ENCODE measurements at places on chromosomes 5 and 9.

- no peak overlapping the region for H3K4me3 ChIP-seq
- H3K27me3 ChIP-seq, result no peaks in the 10 kb centered on the region
- no peaks in the 10 kb centered on the region for H3K36me3 ChIP-seq
Measured at GRCh38 chr9:111176511-111176910, 138.2 kb upstream of the LPAR1 start.

DNA sequence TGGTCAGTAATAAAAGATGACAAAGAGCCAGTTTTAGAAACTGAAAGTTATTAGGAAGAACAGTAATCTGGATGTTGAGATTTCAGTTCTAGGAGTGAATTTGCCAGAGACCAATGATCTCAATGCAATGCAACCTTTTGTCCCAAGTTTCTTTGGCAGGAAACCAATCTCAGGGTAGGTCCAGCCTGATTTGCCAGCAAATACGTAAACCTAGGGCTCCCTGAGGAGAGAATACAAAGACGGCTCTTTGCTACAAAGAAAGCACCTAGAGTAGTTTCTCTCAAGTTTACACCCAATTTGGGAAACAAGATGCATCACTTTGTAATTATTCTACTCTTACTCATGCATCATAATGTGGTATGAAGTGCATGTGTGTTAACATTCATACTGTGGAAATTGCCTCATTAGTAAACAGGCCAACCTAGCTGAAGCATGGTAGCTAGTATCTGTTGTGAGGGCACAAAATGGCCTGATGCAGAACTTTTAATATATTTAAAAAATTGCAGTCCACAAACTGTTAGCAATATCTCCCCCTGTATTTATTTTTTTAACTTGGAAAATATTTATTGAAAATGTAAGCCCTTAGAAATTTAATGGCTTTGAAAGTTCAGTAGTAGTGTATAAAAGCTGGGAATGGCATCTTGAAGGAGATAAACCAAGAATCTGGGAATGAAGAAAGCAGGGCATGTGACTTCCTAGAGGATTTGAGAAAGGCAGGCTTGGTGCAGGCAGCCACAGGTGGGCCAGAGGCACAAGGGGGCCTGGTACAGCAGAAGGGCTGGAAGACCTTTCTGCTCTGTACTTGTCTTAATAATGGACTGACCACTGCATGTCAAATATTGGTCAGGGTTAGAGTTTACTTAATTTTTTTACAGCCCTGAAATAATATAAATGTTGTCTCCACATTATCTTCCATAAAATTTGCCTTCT, 59.5 kb downstream of the MAST4 start:
- no peaks in the 10 kb centered on the region for H3K27me3 ChIP-seq
- no peak for DNase-seq
- no peaks in the 10 kb centered on the region for H3K4me1 ChIP-seq
- no peak overlapping the region for H3K27ac ChIP-seq

GRCh38 chr5:109833946-109834345, 144.2 kb downstream of the MAN2A1 start:
- no peaks in the 10 kb centered on the region for H3K27me3 ChIP-seq
- no peaks in the 10 kb centered on the region for H3K4me1 ChIP-seq
- no peak overlapping the region for H3K4me3 ChIP-seq
- peaks cover 17% of the 10 kb centered on the region for H3K36me3 ChIP-seq
- peak; percentile 18 for DNase-seq

GRCh38 chr9:121350993-121351561, 19.0 kb downstream of the STOM start:
- H3K36me3 ChIP-seq, result peaks cover 38% of the 10 kb centered on the region
- H3K4me3 ChIP-seq, result no peak overlapping the region
- no peaks in the 10 kb centered on the region for H3K27me3 ChIP-seq
- H3K4me1 ChIP-seq, result peaks cover 30% of the 10 kb centered on the region
- no peak overlapping the region for H3K27ac ChIP-seq

DNA sequence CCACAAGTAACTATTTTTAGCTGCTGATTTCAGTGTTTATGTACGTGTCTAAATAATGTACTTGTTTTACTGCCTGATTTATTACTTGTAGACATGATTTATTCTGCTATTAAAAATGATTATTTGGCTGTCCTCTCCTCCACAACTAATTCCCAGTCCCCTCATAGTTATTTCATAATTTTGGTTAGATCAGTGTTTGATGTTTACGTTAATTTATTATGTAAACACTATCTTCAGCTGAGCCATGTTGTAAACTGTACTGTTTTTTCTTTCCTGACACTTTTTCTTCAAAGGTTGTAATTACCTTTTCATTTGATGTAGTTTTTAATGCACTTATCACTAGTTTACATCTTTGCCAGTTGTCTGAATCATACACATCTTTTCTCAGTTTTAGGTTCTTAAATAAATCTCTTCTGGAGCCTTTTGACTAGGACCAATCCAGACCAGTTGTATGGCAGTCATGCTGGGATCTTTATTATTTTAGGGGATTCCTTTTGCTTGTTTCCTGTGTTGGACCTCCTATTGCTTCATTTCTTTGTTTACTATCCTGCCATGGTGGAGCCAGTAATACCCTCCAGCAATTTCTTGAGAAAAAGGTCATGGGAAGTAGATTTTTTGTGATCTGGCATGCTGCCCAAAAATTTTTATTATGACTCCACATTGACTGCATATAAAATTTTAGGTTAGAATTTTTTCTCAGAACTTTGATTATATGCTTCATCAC, 16.1 kb downstream of the AP3S1 start:
- H3K27ac ChIP-seq, result no peak overlapping the region
- no peak overlapping the region for H3K4me3 ChIP-seq
- H3K36me3 ChIP-seq, result peaks cover 5% of the 10 kb centered on the region
- H3K4me1 ChIP-seq, result peaks cover 5% of the 10 kb centered on the region
- no peak for DNase-seq

GRCh38 chr5:160805376-160805775, 46.6 kb downstream of the ATP10B start:
- no peak overlapping the region for H3K4me3 ChIP-seq
- H3K4me1 ChIP-seq, result no peaks in the 10 kb centered on the region
- no peak for DNase-seq
- H3K27ac ChIP-seq, result no peak overlapping the region
- H3K27me3 ChIP-seq, result no peaks in the 10 kb centered on the region

GRCh38 chr5:40399349-40399748, 280.4 kb upstream of the PTGER4 start:
- H3K27ac ChIP-seq, result no peak overlapping the region
- H3K4me1 ChIP-seq, result peaks cover 13% of the 10 kb centered on the region

- no peak overlapping the region for H3K4me3 ChIP-seq
- H3K36me3 ChIP-seq, result no peaks in the 10 kb centered on the region
- H3K27me3 ChIP-seq, result peaks cover 11% of the 10 kb centered on the region
Measured at GRCh38 chr5:54889826-54890225, 95.6 kb downstream of the ESM1 start.

DNA sequence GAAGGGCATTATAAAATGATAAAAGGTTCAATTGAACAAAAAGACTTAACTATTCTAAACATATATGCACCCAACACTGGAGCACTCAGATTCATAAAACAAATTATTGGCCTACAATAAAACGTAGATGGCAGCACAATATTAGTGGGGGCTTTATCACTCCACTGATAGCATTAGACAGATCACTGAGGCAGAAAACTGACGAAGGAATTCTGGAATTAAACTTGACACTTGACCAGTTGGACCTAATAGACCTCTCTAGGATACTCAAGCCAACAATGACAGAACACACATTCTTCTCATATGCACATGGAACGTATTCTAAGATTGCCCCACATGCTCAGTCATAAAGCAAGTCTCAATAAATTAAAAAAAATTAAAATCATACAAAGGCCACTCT, 18.4 kb upstream of the C9orf72 start:
- no peak for DNase-seq
- H3K27me3 ChIP-seq, result no peaks in the 10 kb centered on the region
- H3K4me1 ChIP-seq, result no peaks in the 10 kb centered on the region
- H3K4me3 ChIP-seq, result no peak overlapping the region
- H3K36me3 ChIP-seq, result no peaks in the 10 kb centered on the region

DNA sequence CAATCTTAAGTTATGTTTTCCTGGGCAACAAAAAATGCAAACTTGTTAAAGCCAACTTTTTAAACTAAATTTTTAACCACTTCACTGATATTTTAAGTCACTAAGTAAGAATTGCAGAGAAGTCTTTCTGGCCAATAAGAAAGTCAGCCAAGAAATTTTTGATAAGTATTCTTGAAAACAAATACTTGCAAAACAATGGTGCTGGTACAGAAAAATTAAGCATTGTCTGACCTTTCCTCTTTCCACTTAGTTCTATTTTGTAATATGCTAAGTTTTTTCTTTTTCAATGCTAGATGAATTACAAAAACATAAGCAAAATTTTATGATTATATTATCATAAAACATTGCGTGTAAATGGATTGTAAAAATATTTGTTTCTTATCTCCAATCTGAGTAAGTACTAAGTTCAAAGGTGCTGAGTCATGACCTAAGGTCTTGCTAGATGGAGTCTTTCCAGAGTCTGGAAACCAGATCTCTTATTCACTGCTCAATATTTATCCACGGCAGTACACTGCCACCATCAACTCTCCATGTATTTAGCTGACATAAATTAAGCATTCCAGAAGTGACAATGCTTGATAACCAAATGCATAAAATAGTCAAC, 139.7 kb downstream of the MEF2C start:
- H3K4me1 ChIP-seq, result peaks cover 15% of the 10 kb centered on the region
- H3K36me3 ChIP-seq, result peaks cover 36% of the 10 kb centered on the region
- peak; percentile 52 for DNase-seq

DNA sequence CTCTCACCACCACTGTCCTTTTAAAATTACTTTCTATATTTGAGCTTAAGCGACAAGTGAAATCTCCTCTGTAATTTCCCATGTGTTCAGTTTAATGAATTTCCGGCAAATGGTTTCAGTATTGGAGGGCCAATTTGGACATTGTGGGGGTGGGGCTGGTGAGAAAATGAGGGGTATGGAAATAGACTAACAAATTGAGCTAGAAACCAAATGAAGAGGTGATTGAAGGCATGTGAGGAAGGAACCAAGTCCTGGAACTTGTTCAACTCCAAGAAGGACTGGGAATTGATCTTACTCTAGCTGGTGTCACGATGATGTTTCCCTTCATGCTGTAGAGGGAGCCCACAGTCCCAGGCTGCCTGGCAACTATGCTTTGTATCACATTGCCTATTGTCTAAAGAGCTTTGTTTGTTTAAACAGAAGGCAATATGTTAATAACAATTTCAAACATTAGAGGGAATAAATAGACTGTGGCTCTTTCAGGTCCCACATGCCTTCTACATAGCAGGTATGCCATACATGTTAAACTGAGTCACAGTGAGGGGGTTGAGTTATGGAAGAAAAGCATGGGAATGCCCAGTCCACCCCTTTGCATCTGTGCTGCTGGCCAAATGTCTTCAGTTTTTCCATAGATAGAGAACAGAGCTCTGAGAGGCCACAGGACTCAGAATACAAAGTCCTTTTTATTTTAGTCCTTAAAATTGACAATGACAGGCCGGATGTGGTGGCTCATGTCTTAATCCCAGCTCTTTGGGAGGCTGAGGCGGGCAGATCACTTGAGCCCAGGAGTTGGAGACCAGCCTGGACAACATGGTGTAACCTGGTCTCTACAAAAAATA, 25.0 kb upstream of the MATR3 start:
- H3K27me3 ChIP-seq, result no peaks in the 10 kb centered on the region
- H3K27ac ChIP-seq, result peak overlapping the region; percentile 69
- H3K4me1 ChIP-seq, result peaks cover 49% of the 10 kb centered on the region
- H3K4me3 ChIP-seq, result no peak overlapping the region

DNA sequence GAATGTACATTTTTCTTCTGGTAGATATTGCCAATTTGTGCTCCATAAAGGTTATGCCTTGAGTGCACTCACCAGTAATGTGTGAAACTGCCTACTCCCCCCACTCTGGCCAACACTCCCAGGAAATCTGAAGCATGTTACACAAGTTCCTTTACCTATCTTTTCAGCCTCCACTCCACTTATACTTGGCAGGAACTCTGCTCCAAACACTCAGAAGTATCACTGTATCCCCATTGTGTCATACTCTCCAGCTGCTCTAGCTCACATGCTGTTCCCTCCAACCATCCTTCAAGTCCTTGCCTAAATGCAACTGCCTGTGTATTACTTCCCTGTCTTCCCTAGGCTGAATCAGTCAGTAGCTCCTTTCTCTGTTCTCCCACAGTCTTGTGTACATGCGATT, 28.3 kb downstream of the POU4F3 start:
- peaks cover 9% of the 10 kb centered on the region for H3K4me1 ChIP-seq
- no peak overlapping the region for H3K27ac ChIP-seq
- H3K4me3 ChIP-seq, result no peak overlapping the region
